ENCODE measurements at places on chromosomes 12 and 14. TPM values are rescaled to one million over a fixed set of nuclear protein-coding genes. Genes with fewer than 3 reads are reported as not detected.

DNA sequence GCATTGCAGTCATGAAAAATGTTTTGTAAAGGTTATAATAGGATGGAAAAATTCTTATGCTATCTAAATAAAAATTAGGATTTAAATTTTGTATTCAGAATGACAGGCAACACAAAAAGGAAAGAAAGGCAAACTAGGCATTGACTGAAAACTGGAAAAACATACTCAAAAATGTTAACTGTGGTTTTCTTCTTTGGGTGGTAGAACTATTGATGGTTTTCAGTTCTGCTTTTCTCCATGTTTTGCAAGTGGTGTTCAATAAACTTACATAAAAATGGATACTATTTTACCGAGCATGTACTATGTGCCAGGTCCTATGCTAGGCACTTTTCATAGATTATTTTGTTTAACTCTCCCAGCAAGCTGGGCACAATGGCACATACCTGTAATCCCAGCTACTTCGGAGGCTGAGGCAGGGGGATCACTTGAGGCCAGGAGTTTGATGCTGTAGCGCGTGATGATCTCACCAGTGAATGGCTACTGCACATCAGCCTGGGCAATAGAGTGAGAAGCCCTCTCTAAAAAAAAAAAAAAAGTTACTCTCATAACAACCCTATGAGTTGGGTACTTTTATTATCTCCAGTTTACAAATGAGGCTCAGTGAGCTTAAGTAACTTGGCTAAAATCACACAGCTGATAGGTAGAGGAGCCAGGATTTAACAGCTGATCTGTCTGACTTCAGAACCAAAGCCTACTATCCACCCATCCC lies 26.3 kb upstream of the TCP11L2 start:
- H3K4me3 ChIP-seq: no peak overlapping the region
- no peaks in the 10 kb centered on the region for H3K4me1 ChIP-seq
- H3K27ac ChIP-seq: no peak overlapping the region
- DNase-seq: no peak
- no peaks in the 10 kb centered on the region for H3K36me3 ChIP-seq

GRCh38 chr12:55830601-55831446 lies 1.4 kb upstream of the DNAJC14 start:
- H3K4me3 ChIP-seq: peak overlapping the region; percentile 99
- H3K27me3 ChIP-seq: no peaks in the 10 kb centered on the region
- H3K36me3 ChIP-seq: peaks cover 17% of the 10 kb centered on the region
- DNase-seq: peak; percentile 89
- H3K4me1 ChIP-seq: peaks cover 44% of the 10 kb centered on the region

DNA sequence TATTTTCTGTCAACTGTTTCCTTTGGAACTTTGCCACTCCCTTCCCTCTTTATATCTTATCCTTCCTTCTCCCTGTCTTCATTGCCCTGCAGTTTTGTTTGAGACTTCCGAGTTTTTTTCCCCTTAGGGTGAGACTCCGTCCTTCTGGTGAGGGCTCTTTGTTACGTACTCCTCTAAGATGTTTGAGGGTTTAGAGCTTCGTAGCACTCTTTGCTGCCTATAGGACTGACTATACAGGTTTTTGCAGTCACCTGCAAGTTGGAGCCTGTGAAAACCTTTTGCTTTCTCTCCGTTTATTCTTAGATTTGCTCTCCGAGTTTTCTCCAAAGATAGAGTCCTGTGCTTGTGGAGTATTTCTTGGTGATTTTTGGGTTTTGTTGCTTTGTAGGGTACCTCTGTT lies 41.7 kb upstream of the MYRFL start:
- no peak for DNase-seq
- peaks cover 6% of the 10 kb centered on the region for H3K4me1 ChIP-seq
- H3K27ac ChIP-seq: no peak overlapping the region
- H3K36me3 ChIP-seq: peaks cover 16% of the 10 kb centered on the region
- no peak overlapping the region for H3K4me3 ChIP-seq

SYCP3 gene
- total RNA-seq: not detected

DNA sequence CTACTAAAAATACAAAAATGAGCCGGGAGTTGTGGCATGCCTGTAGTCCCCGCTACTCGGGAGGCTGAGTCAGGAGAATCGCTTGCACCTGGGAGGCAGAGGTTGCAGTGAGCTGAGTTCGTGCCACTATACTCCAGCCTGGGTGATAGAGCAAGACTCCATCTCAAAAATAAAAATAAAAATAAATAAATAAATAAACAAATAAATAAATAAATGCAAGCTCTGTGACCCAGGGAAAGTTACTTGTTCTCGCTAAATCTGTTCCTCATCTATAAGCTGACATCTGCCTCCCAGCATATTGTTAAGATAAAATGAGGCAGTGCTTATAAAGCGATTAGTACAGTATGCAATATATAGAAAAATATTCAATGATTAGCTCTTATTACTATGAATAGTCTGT lies 56.4 kb upstream of the STK38L start:
- H3K4me1 ChIP-seq: peaks cover 63% of the 10 kb centered on the region
- H3K27me3 ChIP-seq: no peaks in the 10 kb centered on the region
- H3K36me3 ChIP-seq: no peaks in the 10 kb centered on the region
- H3K4me3 ChIP-seq: no peak overlapping the region
- no peak overlapping the region for H3K27ac ChIP-seq
- DNase-seq: no peak

RBMS2 gene
- 65.6 TPM for total RNA-seq

OR4Q2 gene
- total RNA-seq: not detected

DNA sequence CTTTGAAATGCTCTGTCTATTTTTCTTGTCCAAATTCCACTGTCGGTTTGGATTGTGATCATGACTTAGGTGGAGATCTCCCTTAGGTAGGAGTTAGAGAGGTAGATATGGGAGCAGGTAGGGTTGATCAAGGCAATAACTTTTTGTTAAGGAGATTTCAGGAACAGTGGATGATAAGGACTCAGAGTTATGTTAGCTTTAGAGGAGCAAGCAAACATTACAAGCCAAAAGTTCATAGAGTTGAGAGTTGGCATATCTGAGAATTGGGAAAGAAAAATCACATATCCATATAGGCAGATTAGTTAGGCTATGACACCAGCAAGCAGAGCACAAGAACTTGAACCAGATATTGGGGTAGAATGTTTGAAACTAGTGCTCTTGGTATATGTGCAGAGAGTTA lies 43.1 kb upstream of the C12orf75 start:
- no peaks in the 10 kb centered on the region for H3K4me1 ChIP-seq
- H3K27ac ChIP-seq: no peak overlapping the region
- H3K27me3 ChIP-seq: no peaks in the 10 kb centered on the region
- no peaks in the 10 kb centered on the region for H3K36me3 ChIP-seq
- DNase-seq: no peak

GRCh38 chr12:10701131-10701681 lies 21.9 kb downstream of the YBX3 start:
- peak overlapping the region; percentile 23 for H3K27ac ChIP-seq
- no peak overlapping the region for H3K4me3 ChIP-seq
- DNase-seq: no peak

DNA sequence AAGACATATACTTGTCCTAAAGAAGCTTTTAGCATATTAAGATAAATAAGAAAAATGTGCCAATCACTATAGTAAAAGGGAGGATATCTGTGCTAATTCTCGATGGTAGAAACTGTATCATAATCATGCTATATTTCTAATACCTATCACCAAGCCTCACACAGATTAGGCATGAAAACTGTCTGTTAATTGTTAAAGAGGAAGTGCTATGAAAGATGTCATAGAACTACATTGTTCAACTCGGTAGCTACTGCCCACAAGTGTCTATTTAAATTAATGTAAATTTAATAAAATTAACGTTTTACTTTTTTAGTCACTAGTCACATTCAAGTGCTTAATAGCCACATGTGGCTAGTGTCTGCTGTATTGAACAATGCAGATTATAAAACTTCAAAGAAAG lies 77.5 kb upstream of the KICS2 start:
- H3K27me3 ChIP-seq: peaks cover 27% of the 10 kb centered on the region
- no peaks in the 10 kb centered on the region for H3K4me1 ChIP-seq
- DNase-seq: no peak
- no peaks in the 10 kb centered on the region for H3K36me3 ChIP-seq

HAL gene
- total RNA-seq: 1.7 TPM

GRCh38 chr12:104263580-104264358 lies 39.8 kb upstream of the EID3 start:
- DNase-seq: no peak
- no peaks in the 10 kb centered on the region for H3K4me1 ChIP-seq
- H3K4me3 ChIP-seq: no peak overlapping the region

Data from osteocyte (in vitro differentiated cells).